ENCODE measurements at places on chromosomes 4 and X.
A peak's percentile ranks its signal among the peaks of the same experiment; 100 is the strongest.

- DNase-seq: no peak
These were observed 10.9 kb downstream of the TBC1D19 start for GRCh38 chr4:26594778-26595177.

DNA sequence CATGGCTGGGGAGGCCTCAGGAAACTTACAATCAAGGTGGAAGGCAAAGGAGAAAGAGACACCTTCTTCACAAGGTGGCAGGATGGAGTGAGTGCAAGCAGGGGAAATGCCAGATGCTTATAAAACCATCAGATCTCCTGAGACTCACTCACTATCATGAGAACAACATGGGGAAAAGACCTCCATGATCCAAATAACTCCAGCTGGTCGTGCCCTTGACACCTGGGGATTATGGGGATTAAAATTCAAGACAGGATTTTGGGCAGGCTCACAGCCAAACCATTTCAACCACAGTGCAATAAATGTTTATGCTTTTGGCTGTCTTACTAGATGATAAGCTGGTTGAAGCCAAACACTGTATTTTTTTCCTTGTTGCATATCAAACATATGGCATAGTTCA, 1112.4 kb downstream of the STIM2 start:
- no peak for DNase-seq

- no peak for DNase-seq
These were observed 126.5 kb upstream of the INTU start for GRCh38 chr4:127506283-127506682.

GRCh38 chr4:85824166-85824945, 349.4 kb downstream of the ARHGAP24 start:
- DNase-seq: no peak

GRCh38 chr4:77037736-77038135, 38.1 kb downstream of the CCNI start:
- DNase-seq: no peak

GRCh38 chrX:154373340-154374306, 811 bp downstream of the FLNA start:
- DNase-seq: no peak

DNA sequence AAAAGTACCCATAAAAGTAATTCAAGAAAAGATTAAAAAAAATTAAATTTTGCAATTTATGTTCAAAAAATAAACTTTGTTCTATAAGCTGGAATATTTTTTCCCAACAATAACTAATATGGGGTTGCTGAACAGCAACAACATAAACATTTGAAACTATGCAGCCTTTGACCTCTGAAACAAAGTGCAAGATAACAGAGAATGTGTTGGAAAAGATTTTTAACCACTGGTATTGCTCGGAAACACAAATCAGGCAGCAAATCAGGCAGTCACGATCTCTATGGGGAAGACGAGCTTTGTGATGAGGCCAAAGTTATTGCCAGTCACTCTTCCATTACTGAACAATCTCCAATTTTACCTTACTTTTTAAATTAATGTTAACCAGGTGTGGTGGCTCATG, 332.1 kb downstream of the PABPC4L start:
- DNase-seq: no peak

DNA sequence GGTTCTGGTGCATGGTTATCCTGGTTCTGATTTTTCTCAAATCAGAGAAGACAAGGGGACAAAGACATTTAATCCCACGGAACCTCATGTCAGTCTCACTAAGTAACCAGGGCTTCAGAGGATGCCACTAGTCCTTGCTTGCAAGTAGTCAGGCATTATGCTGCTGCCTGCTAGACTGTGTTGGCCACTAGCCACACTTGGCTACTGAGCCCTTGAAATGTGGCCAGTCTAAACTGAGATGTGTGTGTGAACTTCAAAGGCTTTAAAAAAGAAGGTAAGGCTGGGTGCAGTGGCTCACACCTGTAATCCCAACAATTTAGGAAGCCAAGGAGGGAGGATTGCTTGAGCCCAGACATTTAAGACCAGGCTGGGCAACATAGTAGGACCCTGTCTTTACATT, 48.6 kb upstream of the IGFBP7 start:
- no peak for DNase-seq

DNA sequence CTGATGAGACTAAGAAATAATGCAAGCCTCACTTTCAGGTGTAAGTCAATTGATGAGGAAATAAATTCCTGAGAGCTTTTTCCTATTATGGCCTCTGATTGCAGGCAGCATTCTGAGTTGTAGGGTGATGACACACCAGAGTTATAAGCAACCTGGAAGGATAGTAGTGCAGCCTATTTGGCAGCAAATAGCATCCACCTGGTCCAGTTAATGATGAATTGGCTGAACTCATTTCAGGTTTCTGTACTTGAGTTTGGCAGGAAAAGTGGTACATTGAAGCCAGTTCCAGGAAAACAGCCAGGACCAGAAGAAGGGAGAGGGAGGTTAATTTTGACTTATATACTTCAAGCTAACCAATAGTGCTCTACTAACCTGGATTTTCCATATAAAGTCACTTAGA, 316.8 kb downstream of the NAF1 start:
- DNase-seq: no peak

DNA sequence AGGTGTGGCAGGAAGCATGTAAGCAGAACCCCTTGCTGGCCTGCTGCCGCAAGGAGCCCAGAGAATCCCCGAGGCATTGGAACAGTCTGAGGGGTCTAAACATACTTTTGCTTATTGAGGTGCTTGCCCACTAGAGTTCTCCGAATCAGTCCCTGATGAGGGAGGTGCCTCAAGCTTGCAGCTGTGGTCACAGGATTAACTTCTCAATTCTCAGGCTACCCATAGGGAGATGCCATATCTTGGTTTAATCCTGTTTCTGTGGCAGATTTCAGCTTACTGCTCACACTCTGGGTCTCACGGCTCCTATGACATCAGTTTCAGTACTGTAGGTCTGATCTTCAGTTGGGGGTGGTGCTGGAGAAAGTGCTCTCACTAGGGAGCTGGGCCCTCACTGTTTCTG, 39.9 kb downstream of the CCNG2 start:
- peak; percentile 14 for DNase-seq

- DNase-seq: no peak
These were observed 1.5 kb downstream of the PGRMC1 start for GRCh38 chrX:119237562-119237942.

DNA sequence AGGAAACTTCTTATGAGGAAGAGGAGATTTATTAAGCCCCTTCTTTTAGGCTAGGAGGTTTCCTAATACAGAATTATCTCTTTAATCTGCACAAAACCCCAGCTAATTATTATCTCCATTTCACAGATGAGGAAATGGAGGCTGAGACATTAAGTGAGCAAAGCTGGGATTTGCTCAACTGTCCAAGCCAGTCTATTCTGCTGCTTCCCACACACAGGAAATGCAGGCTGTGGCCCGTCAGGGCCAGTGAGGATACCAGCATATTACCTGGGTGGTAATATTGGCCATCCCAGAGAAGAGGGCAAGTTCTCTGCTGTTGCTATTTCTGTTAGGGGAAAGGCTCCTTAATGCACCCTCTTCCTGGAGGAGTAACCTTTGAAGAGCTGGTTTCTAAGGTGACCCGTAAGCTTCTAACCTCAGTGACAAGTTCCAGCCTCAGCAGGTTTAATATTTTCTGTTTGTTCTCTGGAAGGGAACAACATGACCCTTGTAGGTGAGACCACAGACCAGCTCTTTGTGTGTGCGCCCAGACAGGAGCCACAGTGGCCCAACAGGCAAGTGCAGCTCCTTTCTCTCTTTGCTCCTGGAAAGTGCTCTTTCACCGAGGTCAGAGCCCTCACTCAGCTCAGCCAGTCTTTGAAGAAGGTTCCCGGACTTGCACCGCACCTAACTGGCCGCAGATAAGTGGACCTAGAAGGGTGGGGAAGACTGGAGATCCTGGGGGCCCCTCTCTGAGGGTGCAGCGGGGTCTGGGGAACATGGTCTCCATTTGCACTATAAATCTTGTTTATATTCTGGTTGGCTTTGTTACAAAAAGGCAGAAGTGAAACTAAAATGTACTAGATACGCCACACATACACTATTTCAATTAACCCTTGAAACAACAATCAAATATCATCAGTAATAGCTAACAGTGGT, 35.5 kb downstream of the TBC1D9 start:
- no peak for DNase-seq

DNA sequence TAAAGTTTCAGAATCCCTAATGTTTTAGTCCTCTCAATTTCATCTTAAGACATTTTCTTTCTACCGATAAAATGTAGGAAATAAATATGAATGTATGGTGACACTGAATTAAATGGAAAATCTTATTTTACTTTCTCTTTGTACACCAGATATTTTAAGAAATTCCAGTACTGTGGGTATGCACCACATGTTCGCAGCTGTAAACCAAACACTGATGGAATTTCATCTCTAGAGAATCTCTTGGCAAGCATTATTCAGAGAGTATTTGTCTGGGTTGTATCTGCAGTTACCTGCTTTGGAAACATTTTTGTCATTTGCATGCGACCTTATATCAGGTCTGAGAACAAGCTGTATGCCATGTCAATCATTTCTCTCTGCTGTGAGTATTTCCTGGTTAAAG, 26.9 kb downstream of the C4orf46 start:
- no peak for DNase-seq

GRCh38 chr4:43682551-43682950, 766.1 kb downstream of the KCTD8 start:
- no peak for DNase-seq

DNA sequence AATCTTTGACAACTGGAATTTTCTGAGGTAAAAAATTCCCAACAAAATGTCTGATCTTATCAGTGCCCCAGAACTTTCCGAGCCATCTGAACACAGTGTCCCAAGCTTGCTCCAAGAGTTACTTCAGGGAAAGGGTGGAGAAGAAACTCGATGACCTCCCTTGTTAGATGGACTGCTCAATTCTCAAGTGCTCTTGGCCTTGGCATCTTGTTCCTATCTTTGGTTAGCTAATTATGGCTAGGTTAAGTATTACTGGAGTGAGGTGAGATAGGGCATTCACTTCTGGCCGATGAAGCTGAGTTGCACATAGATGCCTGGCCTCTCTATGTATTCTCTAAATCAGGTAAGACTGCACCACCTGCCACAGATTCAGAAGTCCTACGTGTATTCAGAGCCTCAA, 9.1 kb upstream of the S100G start:
- DNase-seq: no peak

DNA sequence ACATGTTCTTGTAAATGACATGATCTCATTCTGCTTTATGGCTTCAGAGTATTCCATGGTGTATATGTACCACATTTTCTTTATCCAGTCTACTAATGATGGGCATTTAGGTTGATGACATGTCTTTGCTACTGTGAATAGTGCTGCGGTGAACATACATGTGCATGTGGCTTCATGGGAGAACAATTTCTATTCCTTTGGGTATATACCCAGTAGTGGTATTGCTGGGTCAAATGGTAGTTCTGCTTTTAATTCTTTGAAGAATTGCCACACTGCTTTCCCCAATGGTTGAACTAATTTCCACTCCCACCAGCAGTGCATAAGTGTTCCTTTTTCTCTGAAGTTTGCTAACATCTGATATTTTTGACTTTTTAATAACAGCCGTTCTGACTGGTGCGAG, 1080.3 kb downstream of the CCSER1 start:
- DNase-seq: no peak

DNA sequence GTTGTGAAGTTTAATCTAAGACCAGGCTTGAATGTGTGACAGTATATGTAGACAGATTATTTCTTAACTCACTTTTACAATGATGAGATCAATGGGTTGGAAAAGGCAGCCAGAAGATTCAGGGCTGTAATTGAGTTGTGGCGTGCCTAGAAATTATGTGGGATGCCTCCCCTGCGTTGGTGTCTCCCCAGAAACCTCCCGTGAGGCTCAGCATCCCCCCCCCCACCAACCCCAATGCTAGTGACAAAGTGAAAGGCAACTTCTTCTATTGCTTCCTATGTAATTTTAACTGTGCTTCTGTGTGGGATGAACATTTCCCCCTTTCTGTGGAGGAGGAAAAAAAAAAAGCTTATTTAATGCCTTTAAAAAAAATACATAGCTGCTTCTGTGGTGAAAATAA, 297.9 kb downstream of the ARHGAP10 start:
- no peak for DNase-seq

- DNase-seq: no peak
These were observed 55.4 kb upstream of the GRPR start for GRCh38 chrX:16067886-16068515.

DNA sequence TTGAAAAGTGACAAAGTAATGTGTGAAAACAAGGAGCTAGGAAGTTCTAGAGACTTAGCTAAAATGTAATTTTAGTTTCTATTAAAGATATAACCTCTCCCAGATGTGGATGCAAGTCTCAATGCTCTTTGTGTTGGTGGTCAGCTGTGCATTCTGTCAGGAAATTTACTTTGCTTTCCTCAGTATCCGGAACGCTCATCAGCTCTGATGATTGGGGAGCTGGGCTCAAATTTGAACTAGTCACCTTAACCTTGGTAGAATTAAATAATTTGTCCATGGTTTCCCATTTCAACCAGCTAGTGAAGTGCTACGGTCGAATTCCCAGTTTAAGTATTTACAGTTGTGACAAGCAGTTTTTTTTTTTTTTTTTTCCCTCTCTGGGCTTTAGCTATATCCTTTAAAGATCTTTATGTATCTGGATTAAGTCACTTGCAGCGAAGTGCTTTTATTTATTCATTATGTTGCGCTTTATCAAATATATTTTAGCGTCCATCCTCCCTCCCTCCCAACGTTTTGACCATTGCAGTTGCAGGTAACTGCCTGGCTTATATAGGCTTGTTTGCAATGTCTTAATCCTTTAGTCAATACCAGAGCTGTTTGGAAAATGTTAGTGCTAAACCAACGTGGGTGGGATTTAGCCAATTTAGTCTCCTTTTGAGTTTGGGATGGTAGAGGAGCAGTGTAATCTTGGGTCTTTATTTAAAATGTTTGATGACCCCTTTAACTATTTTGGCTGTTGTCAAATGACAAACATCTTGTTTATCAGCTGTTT, 2.1 kb downstream of the OGT start:
- DNase-seq: no peak

DNA sequence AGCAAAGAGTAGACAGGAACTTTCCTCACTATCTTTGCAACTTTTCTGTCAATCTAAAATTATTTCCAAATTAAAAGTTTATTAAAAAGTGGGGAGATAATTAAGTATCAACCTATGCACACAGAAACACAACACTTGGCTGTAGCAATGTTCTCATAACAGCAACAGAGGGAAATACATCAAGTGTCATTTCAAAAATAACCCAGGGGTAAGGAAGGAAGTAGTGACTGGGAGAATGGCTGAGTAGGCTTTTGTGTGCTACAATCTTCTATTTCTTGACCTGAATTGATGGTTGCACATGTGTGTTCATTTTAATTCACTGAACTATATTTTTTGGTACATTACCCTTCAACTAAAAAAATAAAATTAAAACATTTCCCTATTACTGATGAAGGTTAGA, 67.5 kb downstream of the ABCG2 start:
- no peak for DNase-seq

DNA sequence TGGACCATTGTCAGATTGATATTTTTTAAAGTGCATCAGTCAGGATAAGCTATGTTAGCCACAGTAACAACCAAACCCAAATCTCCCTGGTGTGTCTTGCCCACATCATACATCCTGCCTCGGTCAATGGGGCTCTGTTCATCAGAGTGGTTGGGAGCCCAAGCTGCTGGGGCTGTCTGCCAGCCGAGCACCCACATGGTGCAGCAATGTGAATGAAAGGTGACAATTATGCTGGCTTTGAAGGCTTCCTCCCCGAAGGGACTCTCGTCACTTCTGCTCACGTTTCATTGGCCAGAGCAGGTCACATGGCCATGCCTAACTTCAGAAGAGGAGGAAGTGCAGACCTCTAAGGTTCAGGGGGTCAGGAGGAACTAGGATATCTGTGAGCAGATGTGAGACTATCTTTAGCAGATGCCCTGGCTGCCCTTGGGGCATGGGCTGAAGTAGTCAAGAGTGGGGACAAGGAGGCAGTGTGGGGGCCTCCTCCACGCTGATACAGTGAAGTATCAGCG, 1.3 kb upstream of the JAKMIP1 start:
- peak; percentile 39 for DNase-seq

Data from CD4-positive, alpha-beta T cell treated with Interleukin-1 beta for 1 hour (primary cell).